Coronary artery (tissue), 2 donors: ENCODE measurements at places on chromosomes 13 and 19.

- no peak for DNase-seq
Observed at GRCh38 chr19:23474761-23475160, 79.5 kb upstream of the ZNF91 start.

DNA sequence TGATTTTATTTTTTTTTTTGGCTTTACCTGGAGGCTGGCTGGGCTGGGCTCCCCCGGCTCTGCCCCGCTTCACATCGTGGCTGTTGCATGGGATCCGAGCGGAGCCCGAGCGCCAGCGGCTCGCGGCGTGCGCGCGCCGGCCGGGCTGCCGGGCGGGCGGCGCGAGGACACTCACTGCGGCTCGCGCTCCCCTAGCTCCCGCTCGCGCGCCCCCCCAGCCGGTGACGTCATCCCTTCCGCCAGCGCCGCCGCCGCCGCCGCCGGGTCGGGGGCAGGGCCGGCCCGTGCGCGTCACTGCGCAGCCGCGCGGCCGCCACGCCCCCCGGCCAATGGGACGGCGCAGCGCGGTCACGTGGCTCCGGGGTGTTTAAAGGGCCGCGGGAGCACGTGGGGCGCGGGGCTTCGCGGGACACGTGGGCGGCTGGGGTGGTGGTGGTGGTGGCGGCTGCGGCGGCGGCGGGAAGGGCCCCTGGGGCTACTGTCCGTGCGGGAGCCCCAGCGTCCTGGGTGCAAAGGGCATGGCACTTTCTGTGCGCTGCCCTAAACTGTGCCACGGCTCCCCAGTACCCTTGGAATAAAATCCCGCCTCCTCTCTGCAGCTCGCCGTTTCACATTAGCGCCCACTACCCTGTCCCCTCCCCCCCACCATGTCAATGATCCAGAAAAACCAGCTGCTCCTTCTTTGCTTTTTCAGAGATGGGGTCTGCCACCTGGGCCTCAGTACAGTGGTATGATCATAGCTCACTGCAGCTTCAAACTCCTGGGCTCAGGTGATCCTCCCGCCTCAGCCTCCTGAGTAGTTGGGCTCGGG, at the start of gene PTPRS:
PTPRS (minus strand) TSS at position 176 of the 811 bp plus-strand sequence. CDS start 54,672 bp downstream, outside the sequence.
- DNase-seq: no peak

- DNase-seq: no peak
Observed at GRCh38 chr13:102881819-102882686, 36.2 kb downstream of the ERCC5 start.

DNA sequence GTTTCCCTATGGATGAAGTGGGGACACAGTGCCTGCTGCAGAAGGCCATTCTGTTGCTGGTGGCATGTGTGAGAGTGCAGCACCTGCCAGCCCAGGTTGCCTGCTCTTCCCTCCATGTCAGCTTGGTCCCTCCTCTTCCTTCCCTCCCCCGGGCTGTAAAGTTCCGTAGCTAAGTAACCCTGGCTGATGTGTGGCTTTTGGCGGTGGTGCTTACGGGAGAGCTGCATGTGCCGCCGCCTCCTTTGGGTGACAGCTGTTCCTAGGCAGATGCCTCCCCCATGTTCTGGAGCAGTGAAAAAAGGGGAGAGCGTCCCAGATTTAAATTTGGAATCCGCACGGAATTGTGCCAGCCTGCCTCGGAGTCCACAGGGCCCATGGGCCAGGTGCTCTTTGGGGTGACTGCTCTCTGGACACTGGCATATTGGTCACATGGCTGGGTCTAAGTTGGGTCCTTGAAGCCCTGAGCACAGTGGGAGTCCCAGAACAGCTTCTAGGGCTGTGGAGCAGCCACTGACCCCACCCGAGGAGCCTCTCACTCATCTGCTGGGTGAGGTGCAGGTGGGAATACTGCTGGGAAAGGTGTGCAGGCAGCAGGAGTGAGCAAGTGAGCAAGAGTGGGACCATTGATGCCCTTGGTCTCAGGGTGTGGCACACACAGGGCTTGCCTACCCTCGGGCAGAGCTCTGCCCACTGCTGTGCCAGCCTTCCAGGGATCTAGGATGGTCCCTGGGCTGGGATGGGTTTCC, 33.1 kb upstream of the ZNF536 start:
- peak; percentile 53 for DNase-seq

GRCh38 chr19:7637374-7638256, 705 bp downstream of the STXBP2 start:
- no peak for DNase-seq

DNA sequence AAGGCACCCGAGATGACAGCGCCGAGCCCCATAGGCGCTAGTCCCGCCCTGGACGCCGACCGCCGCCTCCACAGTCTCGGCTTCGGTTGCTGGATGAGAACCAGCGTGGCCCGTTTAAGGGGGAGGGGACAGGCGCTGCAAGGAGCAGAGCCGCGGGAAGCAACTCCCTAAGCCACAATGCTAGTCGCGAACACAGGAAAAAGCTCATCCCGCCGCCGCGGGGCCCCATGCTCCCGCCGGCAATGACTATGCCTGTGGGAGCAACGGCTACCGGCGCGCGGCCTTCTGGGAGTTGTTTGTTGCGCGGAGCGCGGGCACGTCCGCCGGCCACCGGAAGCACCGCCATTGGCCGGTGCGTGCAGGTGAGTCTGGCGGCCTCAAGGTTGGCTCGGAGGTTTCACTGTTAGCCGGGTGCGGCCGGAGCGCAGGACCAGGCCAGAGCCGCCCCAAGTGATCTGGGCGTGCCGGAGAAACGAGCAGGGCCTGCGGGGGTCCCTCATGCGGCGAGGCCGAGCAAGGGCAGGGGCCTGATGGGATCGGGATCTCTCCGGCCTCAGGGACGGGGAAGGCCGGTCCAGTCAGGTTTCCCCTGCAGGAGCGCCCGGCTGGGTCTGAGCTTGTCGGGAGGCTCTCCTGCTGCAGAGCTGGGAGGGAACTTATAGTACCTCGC, at the start of gene ZNF544:
ZNF544 (plus strand) TSS at position 330 of the 670 bp plus-strand sequence. CDS start 15,110 bp downstream, outside the sequence.
- peak; percentile 80 for DNase-seq

DNA sequence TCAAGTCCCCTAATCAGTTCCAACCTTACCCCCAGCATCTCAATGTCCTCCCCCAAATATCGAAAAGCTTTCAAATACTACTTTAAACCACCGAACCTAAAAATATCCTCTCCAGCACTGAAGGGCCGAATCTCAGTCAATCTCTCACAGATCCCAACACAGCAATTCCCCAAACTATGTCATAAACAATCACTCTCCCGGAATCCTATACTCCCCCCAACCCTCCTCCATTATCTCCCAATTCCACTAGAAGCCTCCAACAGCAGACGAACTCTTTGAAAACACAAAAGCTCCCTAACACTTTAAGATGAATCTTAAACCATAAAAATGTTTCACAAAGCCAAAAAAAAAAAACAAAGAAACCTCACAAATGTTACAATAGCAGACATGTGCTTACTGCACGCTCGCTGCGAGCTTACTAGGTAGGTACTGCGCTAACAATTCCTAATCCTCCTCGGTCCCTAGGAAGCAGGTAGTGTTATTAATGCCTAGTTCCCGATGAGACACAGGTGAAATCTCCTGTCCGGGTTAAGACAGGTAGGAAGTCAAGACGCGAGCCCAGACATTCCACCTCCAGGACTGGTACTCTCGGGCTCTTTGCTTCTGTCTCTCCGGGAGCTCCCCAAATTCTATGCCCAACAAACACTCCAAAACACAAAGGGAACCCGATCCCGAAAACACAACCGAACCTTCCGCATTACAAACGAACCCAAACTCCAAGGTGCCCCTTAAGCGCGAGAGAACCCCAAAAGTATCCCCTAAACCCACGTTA, 14.2 kb downstream of the FBXO46 start:
- no peak for DNase-seq

- no peak for DNase-seq
Observed at GRCh38 chr13:80881942-80882445, 541.1 kb upstream of the SPRY2 start.

GRCh38 chr13:44403461-44404056, 29.9 kb downstream of the SERP2 start:
- DNase-seq: no peak

GRCh38 chr13:23934520-23934919, 37.2 kb upstream of the C1QTNF9B start:
- DNase-seq: no peak

- DNase-seq: no peak
Observed at GRCh38 chr13:59094181-59094580, 1069.5 kb downstream of the DIAPH3 start.

- no peak for DNase-seq
Observed at GRCh38 chr13:77896536-77896935, 22.1 kb downstream of the EDNRB start.

DNA sequence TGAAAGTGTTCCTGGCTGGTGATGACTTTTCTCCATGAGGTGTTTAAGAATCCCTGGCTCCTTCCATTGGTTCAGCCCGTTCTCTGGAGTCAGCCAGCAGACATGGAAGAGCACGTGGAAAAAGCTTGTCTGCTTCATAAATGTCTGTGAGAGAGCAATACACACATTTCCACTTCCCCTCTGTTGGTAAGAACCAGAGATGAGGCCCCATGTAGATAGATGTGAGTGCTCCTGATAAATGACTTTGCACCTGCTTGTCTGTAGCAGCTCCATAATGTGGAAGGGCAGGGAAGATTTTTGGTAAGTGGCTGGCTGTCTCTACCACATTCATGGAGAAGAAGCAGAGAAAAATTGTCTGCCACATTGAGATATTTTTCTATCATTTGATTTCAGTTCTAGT, 325.8 kb downstream of the LMO7 start:
- no peak for DNase-seq

GRCh38 chr13:40679480-40679985, 13.1 kb upstream of the FOXO1 start:
- DNase-seq: no peak

GRCh38 chr13:96091164-96092117, 1.5 kb downstream of the HS6ST3 start:
- DNase-seq: no peak

DNA sequence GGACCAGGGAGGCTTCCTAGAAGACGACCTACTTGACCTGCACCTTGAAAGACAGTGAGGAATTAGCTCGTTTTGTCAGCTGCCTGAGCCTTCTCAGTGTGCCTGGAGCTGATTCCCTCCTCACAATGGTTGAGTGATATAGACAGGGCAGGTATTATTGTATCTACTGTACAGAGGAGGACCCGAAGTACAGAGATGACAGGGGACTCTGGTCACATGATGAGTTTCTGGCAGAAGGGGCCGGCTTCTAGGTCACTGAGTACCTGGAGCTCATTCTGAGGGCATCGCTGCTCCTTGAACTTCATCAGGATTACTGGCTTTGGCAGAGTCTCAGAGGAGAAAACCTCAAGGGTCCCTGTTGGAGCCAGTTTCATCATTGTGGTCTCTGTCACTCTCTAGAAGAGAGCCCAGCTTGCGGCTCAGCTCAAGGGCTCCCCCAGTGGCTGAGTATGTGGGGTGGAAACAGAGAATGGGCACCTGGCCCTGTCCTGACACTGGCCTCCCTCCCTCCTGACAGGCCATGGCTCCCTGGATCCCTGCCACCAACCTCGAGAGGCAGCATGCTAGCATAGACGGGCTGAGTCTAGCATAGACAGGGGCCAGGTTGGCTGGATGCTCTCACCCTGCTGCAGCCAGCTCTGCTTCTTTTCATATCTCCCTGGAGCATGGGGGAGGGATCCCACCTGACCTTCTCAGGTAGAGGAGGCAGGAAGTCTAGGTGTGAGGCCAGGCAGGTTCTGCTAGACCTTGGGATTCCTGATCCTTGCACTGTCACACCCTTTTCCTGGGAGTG, 38.7 kb downstream of the NFIX start:
- no peak for DNase-seq

DNA sequence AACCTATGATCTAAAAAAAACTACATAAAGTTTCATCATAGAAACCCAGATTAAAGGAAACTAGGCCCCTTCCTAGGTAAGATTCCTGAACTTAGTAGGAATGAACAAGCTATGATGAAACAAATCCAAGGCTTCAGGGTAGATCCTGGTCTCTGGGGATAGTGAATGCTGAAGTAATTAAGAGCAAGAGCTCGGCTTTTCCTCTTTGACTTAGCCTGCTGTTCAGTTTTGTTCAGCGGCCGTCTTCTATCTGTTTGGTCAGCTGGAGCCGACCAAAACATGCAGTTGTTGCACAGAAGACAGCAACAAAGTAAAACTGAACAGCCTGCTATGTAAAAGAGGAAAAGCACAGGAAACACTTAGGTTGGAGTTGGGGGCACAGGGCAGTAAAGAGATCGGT, 44.1 kb upstream of the RFXAP start:
- DNase-seq: no peak

DNA sequence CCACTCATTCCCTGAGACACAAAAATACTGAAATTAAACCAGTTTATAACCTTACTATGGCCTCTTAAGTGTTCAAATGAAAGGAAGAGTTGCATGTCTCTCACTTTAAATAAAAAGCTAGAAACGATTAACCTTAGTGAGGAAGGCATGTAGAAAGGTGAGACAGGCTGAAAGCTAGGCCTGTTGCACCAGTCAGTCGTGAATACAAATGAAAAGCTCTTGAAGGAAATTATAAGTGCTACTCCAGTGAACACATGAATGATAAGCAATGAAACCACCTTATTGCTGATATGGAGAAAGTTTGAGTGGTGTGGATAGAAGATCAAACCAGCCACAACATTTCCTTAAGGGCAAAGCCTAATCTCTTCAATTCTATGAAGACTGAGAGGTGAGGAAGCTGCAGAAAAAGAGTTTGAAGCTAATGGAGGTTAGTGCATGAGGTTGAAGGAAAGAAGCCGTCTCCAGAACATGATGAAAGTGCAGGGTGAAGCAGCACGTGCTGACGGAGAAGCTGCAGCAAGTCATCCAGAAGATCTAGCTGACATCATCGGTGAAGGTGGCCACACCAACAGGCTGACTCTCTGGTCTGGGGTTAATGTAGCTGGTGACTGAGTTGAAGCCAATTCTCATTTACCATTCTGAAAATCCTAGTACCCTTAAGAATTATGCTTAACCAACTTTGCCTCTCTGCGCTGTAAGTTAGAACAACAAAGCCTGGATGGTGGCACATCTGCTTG, 94.5 kb upstream of the TEX29 start:
- no peak for DNase-seq

GRCh38 chr19:44666852-44667556, 4.3 kb upstream of the CEACAM19 start:
- DNase-seq: no peak

DNA sequence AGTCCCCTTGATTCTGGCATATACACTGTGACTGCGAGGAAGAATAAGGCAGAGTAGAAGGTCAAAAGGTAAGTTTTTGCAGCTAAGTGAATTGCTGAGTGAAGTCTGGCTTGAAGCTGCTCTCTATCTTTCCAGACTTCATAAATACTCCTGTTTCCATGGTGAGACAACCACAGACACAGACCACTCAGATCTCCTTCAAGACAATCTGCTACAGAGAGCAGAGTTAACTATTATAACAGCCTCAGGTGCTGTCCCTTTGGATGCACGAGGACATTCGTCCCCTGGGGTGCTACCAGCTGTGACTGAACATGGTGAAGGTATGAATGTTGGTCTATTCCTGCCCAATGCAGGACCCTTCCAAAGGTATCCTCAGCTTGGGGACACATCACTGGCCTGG, 104.0 kb downstream of the MYCBP2 start:
- no peak for DNase-seq
